ENCODE measurements at places on chromosomes 4 and X.

GRCh38 chr4:97411356-97411755 is 731.9 kb downstream of the STPG2 start:
- no peak for DNase-seq

GRCh38 chrX:40414335-40414734 is 166.4 kb upstream of the ATP6AP2 start:
- DNase-seq, result no peak

- no peak for DNase-seq
These were observed 86.1 kb downstream of the ADRA2C start for GRCh38 chr4:3852309-3852708.

GRCh38 chr4:163892417-163892816 is 397.9 kb downstream of the TMA16 start:
- no peak for DNase-seq

DNA sequence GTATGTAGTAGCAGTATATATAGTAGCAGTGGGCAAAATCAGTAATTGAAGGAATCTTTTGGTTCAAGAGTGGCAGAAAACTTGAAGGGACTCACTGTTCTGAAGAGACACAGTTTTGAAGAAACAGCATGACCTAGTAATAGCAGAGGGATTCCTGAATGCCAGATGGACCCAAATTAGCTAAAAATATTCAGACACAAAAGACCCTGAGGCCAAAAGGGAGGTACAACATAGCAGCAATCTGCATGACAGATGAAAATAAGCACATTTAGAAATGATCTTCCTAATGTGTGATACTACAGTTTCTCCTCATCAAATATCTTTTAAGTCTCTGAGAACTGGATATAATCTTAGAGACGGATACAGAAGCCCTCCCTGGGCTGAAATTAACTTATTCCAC is 536.6 kb downstream of the PPARGC1A start:
- DNase-seq, result no peak

DNA sequence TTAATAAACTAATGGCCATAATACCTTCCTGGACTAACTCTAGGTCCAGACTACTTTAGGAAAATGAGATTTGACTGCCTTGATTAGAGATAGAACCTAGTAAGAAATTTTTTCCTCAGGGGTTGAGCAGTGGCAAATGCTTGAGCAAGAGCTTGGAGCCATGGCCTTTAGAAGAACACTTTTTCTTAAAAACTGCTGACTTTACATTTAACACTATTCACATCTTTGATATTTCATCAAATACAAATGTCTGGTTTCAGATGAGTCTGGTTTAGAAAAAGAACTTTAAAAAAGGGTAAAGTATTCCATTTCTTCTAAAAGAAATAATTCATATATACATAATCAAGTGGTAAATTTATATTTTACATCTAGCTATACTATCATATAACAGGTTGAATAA is 680.9 kb upstream of the PITX2 start:
- no peak for DNase-seq

GRCh38 chrX:53704294-53704693 is 17.8 kb upstream of the HUWE1 start:
- no peak for DNase-seq

DNA sequence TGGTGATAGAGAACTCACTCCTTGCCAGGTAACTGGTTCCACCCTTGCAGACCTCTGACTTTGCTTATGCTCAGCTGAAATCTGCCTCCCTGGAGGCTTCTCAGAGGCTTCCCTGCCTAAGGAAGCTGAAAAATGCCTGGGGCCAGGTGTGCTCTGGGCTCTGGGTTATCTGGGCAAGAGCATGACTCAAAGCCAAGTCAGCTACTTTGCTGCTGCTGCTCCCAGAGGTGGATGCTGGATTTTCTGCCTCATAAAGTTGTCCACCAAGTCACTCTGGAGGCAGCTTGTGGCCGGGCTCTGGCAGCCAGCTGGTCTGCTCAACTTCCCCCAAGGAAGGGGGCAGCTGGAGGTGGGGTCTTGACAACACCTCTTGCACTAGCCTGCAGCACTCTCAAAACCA is 132.7 kb downstream of the PJA1 start:
- no peak for DNase-seq

DNA sequence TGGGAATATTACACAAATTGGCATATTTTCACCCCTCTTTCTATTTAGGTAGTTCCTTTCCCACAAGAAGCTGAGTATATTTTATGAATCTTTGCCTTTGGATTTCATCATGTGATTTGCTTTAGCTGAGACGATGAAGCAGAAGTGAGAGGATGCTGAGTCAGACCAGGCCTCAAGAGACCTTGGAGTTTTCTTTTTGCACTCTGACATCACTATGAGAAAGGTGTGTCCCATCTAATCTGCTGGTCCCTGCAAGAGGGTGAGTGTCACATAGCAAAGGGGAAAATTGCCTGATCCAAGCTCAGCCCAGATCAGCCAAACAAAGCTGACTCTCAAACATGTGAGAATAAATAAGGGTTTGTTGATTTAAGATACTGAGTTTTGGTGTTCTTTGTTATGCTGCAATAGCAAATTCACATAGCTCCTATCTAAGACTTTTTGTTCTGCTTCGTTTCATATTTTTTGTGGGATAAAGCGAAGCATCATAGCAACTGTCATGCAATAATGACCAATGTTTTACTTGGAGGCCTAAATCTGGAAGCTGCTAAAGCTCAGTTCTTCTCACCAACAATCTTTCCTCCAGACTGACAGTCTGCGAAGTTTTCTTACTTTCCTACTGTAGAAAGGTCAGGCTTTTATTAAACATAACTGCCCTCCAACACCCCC is 176.9 kb downstream of the PDHA2 start:
- no peak for DNase-seq

GRCh38 chrX:102846544-102847236 is 90.4 kb upstream of the RAB40AL start:
- DNase-seq, result no peak

DNA sequence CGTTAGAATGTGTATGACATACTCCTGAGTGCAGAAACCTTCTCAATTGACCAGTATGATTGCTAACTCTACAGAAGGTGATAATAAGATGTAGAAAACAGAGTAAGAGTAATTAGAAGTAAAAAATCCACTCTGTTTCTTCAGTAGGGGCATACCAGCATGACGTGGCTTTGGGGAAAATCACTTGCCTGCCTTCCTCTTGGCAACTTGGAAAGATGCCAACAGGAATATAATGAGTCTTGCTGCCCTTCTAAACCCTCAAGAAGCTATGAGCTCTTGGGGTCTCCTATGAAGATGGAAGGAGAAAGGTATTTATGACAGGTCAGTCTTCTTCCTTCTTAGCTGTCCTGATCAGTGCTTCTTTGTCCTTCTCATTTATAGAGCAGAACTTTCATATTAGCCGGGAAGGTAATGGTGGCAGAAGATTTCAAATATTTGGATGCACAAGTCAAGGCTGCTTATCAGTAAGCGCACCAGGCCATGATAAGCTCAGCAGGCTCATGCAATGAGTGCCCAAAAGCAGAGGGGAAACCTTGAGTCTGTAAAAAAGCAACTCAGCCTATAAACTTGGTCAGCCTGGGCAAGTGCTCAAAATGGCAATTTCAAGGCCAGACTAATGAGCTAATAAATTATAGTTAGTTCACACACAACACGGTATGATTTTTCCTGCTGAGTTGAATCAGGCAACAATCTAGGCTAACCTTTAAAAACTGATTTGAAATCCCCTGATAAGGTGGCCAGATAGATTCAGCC is 69.7 kb upstream of the PPARGC1A start:
- no peak for DNase-seq

- DNase-seq, result no peak
These were observed 67.3 kb downstream of the PSAPL1 start for GRCh38 chr4:7367406-7367805.

GRCh38 chr4:22363036-22363435 is 152.8 kb downstream of the ADGRA3 start:
- DNase-seq, result no peak

DNA sequence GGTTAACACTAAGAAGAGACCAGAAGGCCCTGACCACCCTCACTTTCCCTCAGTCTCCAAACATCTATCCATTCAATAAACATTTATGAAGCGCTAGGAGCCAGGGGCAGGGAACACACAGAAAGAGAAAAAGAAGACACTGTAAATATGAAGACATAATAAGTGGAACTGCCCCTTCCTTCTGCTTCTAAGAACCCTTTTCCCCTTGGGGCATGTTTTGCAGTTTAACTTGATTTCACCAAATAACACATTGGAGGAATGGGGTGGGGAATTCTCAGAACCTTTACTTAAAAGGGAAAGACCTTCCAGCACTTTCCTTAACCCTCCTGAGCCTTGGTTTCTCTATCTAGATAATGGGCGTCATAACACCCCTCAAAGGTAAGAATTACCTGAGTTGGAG is 42.3 kb downstream of the RBM47 start:
- no peak for DNase-seq

DNA sequence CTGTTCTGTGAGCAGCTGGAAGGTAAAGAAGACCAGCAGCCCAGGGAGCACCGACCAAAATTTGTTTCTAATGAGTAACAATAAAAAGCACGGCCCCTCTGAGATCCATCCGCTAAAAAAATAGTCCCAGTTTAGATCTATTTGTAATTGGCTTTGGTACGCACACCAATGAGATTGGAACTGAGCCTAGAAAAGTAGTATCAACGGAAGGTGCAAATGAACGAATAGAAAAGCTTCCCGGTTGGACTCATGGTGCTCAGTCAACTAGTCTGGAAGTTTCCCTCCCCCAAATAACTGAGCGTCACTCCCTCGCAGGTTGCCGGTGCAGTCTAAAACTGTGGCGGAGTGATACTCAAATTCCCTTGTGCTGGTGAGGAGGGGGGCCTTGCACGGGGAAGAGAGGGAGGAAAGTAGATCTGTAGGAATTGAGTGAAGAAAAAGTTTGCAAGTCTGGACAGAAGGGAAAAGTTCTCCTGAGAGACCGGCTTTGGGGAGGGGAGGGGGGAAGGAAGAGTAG is at the start of gene COL4A5:
TSS of gene COL4A5 (plus strand) at position 413 of the 517 bp plus-strand sequence. CDS start 288 bp downstream, outside the sequence.
- DNase-seq, result peak; percentile 90

DNA sequence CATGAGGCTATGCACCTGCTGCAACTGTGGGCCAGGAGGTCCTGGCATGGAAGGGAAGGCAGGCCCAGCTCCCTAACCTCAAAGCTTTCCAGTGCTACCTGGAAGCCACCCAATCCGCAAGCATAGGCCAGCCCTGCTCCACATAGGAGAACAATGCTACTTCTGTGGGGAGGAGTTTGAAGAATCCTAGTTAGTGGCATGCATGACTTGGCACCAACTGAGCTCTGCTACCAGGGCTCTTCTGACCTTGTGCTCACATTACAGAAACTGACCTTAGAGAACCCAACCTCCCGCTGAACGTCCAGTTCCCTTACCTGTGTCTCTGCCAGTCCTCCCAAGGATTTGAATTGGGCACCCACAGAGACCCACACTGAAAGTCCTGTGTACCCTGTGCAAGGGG is 58.8 kb downstream of the USP46 start:
- no peak for DNase-seq

DNA sequence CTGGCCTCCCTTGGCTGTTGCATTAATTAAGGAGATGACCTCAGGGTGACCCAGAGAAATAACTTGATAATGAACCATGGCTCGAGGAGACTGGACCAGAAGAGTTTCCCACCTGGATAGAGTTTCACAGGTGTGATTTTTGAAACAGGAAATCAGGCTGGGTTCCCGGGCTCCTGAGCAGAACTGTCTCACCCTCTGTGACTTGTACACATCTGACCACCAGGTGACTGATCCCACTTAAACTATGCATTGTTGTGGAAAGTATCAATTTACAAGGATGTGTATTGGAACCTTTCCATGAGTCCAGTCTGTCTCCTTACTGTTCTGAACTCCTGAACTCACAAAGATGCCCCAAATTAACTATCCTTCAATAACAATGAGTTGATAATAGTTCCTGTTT is 220.3 kb downstream of the PTTG2 start:
- DNase-seq, result no peak

- DNase-seq, result peak; percentile 65
These were observed 775 bp downstream of the SHROOM4 start for GRCh38 chrX:50812995-50813842.

DNA sequence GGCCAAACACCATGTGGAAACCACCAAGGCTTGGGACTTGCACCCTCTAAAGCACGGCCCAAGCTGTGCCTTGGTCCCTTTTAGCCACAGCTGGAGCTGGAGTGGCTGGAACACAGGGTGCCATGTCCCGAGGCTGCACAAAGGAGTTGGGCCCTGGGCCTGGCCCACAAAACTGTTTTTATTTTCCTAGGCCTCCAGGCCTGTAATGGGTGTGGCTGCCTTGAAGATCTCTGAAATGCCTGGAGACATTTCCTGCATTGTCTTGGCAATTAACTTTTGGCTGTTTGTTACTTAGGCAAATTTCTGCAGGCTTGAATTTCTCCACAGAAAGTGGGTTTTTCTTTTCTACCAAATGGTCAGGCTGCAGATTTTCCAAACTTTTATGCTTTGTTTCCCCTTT is 55.7 kb downstream of the IL15 start:
- no peak for DNase-seq

DNA sequence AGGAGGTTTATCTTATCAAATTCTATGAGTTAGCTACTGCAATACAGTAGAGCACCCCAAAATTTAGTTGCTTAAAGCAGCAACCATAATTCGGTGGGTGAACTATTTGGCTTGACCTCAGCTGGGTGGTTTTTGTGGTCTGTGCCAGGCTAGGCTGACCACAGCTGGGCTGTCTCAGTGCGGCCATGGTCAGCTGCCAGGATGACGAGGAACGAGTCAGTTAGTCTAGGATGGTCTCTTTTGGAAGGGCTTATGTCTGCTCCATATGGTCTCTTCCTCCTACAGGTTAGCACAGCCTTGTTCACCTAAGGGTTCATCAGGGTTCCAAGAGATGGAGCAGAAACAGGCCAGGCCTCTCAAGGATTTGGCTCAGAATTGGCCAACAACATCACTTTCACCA is 210.4 kb downstream of the PALLD start:
- no peak for DNase-seq

DNA sequence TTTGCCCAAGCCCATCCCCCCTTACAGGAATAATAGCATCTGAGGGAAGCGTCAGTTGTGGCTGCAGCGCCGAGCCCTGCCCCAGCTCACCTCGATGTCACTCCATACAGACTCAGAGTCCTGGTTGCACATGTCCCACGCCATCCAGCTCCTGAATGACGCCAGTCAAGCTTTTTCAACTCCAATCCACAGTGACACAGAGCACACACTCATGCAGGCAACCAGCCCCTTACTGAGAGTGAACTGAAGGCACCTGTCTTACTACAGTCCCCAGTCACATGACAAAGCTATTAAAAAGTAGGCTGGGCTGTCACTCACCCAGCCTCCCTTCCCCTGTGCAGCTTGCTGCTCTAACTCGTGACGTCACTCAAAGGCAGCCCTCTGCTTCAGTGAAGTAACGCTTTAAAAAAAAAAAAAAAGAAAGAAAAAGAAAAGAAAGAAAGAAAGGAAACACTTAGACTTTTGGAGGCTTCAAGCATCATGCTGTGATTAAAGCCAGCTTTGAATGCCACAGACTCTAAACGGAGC is at the start of gene PPARGC1A:
TSS of gene PPARGC1A (minus strand) at position 234 of the 528 bp plus-strand sequence. CDS start at position 144, 90 bp downstream.
- DNase-seq, result no peak

GRCh38 chr4:108979759-108980158 is 216.9 kb upstream of the ETNPPL start:
- DNase-seq, result no peak

Measured in lung microvascular endothelial cell (primary cell).